ENCODE measurements at places on chromosomes 6 and 20.
A peak's percentile ranks its signal among the peaks of the same experiment; 100 is the strongest.

GRCh38 chr6:139699335-139699734 is 324.9 kb upstream of the CITED2 start:
- H3K4me3 ChIP-seq = no peak overlapping the region
- no peaks in the 10 kb centered on the region for H3K4me1 ChIP-seq
- no peaks in the 10 kb centered on the region for H3K36me3 ChIP-seq
- DNase-seq = no peak
- H3K27me3 ChIP-seq = no peaks in the 10 kb centered on the region

DNA sequence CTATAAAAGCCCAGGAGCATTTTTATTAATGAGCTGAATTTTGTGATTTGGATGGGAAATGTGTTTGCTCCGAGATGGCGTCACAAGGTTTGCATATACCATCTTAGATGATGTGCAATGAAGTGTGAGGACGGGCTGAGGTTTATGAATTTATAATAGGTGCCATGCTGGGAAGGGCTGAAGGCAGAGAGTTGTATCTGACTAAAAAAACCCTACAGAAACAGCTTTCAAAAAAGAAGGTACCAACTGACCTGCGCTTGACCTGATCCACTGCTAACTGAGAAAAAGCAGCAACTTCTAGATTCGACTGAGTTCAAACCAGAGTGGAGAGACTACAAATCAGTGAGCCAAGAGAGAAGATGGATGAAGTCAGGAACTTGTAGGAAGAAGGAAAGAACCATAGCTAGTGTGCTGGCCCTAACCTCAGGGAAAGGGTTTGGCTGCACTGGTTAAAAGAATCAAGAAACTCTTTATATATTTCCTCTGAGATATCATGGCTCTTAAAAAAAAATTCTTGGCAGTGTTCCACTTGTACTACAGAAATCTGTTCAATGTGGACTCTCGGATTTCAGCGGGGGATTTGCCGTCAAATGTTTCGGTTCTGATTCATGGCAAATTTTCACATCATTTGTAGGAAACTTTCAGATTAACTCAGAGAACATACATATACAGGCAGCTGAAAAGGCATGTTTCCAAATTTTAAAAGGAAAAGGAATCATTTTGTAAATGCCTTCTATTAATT is 56.5 kb upstream of the HDGFL1 start:
- H3K36me3 ChIP-seq = no peaks in the 10 kb centered on the region
- H3K4me3 ChIP-seq = no peak overlapping the region
- no peak overlapping the region for H3K27ac ChIP-seq
- no peak for DNase-seq
- no peaks in the 10 kb centered on the region for H3K27me3 ChIP-seq
- no peaks in the 10 kb centered on the region for H3K4me1 ChIP-seq

DNA sequence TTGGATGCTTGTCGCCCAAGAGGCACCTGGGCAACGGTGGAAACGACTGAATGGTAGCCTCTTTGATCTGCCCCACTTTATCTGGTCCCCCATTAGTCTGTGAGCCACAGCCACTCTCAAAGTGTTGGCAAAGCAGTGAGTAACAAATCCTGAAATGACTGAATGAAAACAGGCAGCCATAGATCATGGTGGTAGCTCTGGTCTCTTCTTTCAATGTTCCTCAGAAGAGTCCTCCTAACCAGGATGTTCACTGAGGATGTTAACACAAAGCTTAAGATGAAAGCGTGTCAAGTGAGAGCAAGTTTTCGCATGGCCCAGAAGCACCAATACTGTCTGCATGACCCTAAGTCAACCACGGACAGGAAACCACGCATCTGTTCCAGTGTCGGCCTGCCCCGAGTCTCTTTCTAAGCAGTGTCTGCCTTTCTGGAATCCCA is 107.3 kb downstream of the IRF4 start:
- no peak overlapping the region for H3K27ac ChIP-seq
- no peak overlapping the region for H3K4me3 ChIP-seq
- peaks cover 11% of the 10 kb centered on the region for H3K4me1 ChIP-seq
- DNase-seq = peak; percentile 52
- no peaks in the 10 kb centered on the region for H3K27me3 ChIP-seq

DNA sequence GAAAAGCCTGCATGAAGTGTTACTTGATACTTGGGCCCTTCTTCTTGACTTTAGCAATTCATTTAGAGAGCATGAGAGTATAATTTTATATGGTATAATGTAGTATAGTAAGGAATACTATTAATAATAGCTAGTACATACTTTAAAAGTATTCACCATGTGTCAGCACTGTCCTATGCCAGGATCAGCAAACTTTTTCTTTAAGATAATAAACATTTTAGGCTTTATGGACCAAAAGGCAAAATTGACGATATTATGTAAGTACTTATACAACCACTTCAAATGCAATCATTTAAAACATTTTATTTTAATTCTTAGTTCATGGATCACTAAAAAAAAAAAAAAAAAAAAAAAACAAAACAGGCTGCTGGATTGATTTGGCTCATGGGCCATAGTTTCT is 163.9 kb downstream of the IBTK start:
- H3K4me3 ChIP-seq = no peak overlapping the region
- no peaks in the 10 kb centered on the region for H3K36me3 ChIP-seq
- no peak overlapping the region for H3K27ac ChIP-seq
- no peaks in the 10 kb centered on the region for H3K4me1 ChIP-seq
- no peaks in the 10 kb centered on the region for H3K27me3 ChIP-seq

DNA sequence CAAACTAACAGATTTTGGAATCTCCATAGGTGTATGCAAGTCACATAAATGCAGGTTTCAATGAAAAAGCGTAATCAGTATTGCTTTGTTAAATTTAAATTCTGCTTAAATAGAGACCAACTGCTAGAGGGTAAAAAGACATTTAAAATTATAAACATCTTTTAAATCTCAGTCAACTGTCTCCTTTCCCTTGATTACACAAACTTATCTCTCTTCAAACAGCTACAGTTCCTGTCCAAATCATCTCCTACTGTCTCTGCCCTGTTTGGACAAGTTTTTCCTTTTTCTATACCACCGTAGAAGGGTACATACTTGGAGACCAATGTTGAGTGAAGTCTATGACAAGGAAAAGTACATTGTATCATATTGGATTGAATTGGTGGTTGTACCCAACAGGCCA is 43.5 kb downstream of the AGPAT4 start:
- H3K4me3 ChIP-seq = no peak overlapping the region
- H3K27me3 ChIP-seq = no peaks in the 10 kb centered on the region
- H3K27ac ChIP-seq = no peak overlapping the region
- no peak for DNase-seq
- no peaks in the 10 kb centered on the region for H3K36me3 ChIP-seq

- no peaks in the 10 kb centered on the region for H3K27me3 ChIP-seq
- no peaks in the 10 kb centered on the region for H3K36me3 ChIP-seq
- H3K4me1 ChIP-seq = peaks cover 19% of the 10 kb centered on the region
- H3K4me3 ChIP-seq = peak within 1 kb of the TSS; percentile 47
- peak; percentile 92 for DNase-seq
- peak within 1 kb of the TSS; percentile 49 for H3K27ac ChIP-seq
These were observed at the start of gene ZC3H12D for GRCh38 chr6:149484733-149485700. ZC3H12D (minus strand) TSS chr6:149485014; CDS start chr6:149474543, 10,471 bp downstream.

DNA sequence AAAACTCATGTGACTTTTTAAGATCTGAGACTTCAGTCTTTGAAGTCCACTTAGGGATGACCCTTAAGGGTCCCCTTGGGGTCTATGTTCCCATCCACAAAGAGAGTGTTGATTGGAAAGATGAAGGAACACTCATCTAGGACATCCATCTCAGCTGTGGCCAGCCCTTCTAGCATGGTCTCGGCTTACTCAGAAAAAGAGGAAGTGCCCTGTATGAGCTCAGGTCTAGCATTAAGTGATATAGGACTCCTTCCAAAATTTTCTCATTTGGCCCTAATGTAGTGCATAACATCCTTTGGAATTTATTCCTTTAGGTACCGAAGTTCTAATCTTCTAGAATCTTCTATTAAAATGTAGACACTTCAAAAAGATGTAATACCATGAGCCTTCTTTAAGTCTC is 77.4 kb downstream of the NDUFAF5 start:
- no peaks in the 10 kb centered on the region for H3K4me1 ChIP-seq
- DNase-seq = peak; percentile 9
- H3K27me3 ChIP-seq = no peaks in the 10 kb centered on the region
- no peak overlapping the region for H3K27ac ChIP-seq
- H3K4me3 ChIP-seq = no peak overlapping the region

DNA sequence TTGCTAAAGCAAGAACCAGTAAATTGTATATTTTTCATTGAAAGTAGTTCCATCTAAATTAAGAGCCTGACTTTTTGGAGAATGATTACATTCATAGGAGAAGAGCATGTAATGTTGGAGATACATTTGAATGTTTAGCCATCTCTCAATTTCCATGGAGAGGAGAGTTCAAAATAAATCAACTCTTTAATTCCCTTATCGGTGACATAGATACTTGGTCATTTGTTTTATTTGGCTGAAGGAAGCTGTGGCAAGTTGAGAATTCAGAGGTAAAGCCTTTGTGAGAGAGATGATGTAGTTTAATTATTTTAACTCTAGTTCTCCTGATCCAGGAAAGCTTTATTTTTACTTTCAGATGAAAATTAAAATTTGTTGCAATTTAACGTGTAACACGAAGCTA is 22.3 kb downstream of the QKI start:
- no peak overlapping the region for H3K27ac ChIP-seq
- H3K27me3 ChIP-seq = no peaks in the 10 kb centered on the region
- no peaks in the 10 kb centered on the region for H3K36me3 ChIP-seq
- H3K4me3 ChIP-seq = no peak overlapping the region
- no peak for DNase-seq

GRCh38 chr6:113644861-113645575 is 212.1 kb upstream of the MARCKS start:
- no peaks in the 10 kb centered on the region for H3K36me3 ChIP-seq
- H3K4me3 ChIP-seq = no peak overlapping the region
- H3K4me1 ChIP-seq = no peaks in the 10 kb centered on the region
- H3K27ac ChIP-seq = no peak overlapping the region

DNA sequence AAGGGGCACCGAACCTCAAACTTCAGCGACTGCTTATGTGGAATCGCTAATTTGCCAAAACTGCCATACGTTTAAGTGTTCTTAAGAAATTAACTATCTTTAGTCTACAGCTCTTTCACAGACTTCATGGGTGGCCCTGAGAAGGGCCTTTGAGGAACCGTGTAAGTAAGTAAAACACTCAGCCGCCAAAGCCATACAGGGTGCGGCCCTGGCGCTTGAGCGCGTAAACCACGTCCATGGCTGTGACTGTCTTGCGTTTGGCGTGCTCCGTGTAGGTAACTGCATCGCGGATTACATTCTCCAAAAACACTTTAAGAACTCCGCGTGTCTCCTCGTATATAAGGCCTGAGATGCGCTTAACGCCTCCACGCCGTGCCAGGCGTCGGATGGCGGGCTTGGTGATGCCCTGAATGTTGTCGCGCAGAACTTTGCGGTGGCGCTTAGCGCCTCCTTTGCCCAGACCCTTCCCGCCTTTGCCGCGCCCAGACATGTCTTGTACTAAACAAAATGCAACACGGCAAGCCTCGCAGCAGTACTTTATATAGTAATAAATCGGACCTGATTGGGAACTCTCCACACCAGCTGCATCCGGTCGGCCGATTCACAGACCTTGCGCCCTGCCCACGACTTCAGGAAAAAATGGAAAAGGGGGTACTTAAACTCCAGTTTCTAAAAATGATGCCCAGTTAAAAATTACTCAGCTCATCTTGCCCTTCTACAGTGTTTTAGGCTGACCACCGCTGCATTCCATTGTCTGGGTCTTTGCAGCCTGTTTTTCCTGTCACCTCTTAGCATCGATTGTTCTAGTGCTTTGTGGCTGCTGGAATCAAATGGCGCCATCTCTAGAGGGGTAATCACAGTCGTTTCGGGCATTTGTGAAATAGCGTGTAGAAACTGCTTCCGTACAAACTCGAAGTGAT is 38.9 kb downstream of the OR2B2 start:
- peak overlapping the region; percentile 82 for H3K27ac ChIP-seq
- H3K27me3 ChIP-seq = no peaks in the 10 kb centered on the region
- peaks cover 23% of the 10 kb centered on the region for H3K4me1 ChIP-seq
- peak; percentile 87 for DNase-seq
- H3K4me3 ChIP-seq = peak overlapping the region; percentile 70

GRCh38 chr20:53099856-53100255 is 127.7 kb downstream of the TSHZ2 start:
- no peaks in the 10 kb centered on the region for H3K4me1 ChIP-seq
- no peaks in the 10 kb centered on the region for H3K36me3 ChIP-seq
- no peaks in the 10 kb centered on the region for H3K27me3 ChIP-seq
- no peak for DNase-seq
- no peak overlapping the region for H3K4me3 ChIP-seq

DNA sequence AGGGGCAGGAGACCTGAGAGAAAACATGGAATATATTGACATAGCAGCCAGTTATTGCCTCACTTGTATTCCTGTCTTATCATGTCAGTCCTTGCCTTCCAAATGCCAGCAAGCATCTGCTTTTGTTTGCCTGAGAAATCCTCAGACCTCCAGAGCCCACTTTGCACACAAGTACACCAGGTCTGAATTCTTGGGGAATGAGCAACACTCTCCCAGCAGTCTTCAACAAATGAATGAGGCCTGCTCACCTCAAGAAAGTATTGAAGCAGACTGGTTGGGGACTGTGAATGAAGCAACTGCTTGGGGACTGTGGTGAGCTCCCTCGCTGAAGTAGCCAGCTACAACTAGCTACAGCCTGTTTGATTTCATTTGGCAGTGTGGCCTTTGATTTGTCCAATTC is 172.8 kb upstream of the SPTLC3 start:
- H3K36me3 ChIP-seq = no peaks in the 10 kb centered on the region
- H3K27ac ChIP-seq = no peak overlapping the region
- H3K27me3 ChIP-seq = no peaks in the 10 kb centered on the region

- no peak overlapping the region for H3K4me3 ChIP-seq
- peak; percentile 54 for DNase-seq
- no peaks in the 10 kb centered on the region for H3K36me3 ChIP-seq
- H3K27me3 ChIP-seq = no peaks in the 10 kb centered on the region
- no peak overlapping the region for H3K27ac ChIP-seq
These were observed 52.3 kb upstream of the IFNGR1 start for GRCh38 chr6:137271245-137272183.

- no peak overlapping the region for H3K4me3 ChIP-seq
- H3K27ac ChIP-seq = no peak overlapping the region
- no peaks in the 10 kb centered on the region for H3K36me3 ChIP-seq
- H3K4me1 ChIP-seq = no peaks in the 10 kb centered on the region
These were observed 130.0 kb upstream of the KCNK16 start for GRCh38 chr6:39452306-39453145.

GRCh38 chr6:73879501-73880293 is 183.7 kb downstream of the CD109 start:
- no peak overlapping the region for H3K27ac ChIP-seq
- no peak for DNase-seq
- H3K27me3 ChIP-seq = no peaks in the 10 kb centered on the region
- no peaks in the 10 kb centered on the region for H3K36me3 ChIP-seq
- H3K4me3 ChIP-seq = no peak overlapping the region
- H3K4me1 ChIP-seq = no peaks in the 10 kb centered on the region

DNA sequence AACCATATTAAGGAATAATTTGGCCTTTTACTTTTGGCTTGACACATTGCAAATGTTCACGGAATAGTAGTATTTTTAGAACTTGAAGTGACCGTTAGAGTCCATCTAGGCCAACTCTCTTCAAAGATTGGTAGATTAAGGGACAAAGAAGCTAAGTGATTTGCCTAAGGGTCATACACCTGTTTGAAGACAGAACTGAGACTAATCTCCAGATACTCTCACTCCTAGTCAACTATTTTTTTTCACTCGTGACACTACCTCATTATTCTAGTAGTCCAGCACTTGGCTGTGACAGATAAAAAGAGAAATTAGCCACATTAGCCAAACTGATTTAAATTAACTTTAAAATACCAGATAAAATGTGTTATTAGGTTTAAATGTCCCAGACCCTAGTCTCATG is 10.6 kb downstream of the ACSS2 start:
- H3K27ac ChIP-seq = no peak overlapping the region
- no peaks in the 10 kb centered on the region for H3K27me3 ChIP-seq
- H3K36me3 ChIP-seq = peaks cover 46% of the 10 kb centered on the region
